ENCODE measurements at places on chromosomes 4 and X. TPM values are rescaled to one million over a fixed set of nuclear protein-coding genes. Genes with fewer than 3 reads are reported as not detected.

The ARHGAP4 gene
- 7.4 TPM for total RNA-seq

DNA sequence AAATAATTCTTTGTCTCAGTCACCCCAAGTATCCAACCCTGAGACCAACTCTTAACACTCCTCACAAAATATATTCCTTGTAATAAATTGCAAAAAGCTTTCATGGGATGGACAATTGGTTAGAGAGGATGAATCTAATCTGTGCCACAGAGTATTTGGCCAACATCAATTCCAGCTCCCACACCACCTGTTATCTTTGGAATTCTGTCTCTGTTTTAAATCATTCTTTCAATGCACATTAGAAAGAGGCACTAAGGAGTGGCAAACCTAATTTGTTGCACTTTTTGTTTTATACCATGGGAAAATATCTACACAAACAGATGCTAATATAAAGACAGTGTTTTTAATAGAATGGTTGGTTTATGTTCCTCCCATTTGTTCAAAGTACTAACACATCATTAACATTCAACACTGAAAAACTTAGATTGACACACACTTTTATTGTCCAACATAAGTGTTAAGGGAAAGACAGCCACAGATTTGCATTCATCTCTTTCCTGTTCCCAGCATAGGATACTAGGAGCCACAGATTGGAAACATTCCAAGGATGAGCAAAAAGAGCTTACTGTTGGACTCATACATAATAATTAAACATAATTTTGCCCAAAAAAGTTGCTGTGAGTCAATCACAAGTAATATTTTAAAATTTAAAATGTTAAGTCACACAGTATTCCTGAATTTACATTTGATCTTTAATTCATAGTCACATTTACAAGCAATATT, 116.4 kb downstream of the PPA2 start:
- DNase-seq = no peak
- no peak overlapping the region for H3K27ac ChIP-seq
- H3K36me3 ChIP-seq = no peaks in the 10 kb centered on the region
- no peak overlapping the region for H3K4me3 ChIP-seq
- peaks cover 4% of the 10 kb centered on the region for H3K4me1 ChIP-seq

GRCh38 chr4:89586864-89587263, 250.1 kb downstream of the SNCA start:
- no peak overlapping the region for H3K27ac ChIP-seq
- DNase-seq = no peak

GRCh38 chr4:146165840-146166239, 9.7 kb upstream of the LSM6 start:
- no peak overlapping the region for H3K4me3 ChIP-seq
- no peaks in the 10 kb centered on the region for H3K27me3 ChIP-seq
- H3K36me3 ChIP-seq = no peaks in the 10 kb centered on the region
- H3K27ac ChIP-seq = no peak overlapping the region
- H3K4me1 ChIP-seq = no peaks in the 10 kb centered on the region

DNA sequence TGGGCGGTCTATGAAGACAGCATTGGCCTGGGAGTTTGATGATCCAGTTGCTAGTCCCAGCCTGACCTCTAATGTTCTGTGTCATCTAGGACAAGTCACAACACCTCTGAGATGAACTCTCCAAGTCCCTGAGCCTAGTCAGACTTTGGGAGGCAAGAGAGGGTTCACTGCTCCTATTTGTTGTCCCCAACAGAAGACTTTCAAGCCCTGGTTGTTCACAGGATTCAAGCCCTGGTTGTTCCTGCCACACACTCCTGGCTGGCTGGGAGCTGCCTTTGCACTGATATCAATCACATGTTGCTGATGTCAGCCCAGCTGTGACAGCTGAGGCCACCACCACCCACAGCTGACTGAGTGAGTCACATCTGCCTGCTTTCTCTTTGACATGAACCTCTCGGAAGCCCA, 253.2 kb upstream of the RASGEF1B start:
- H3K27ac ChIP-seq = no peak overlapping the region
- peaks cover 17% of the 10 kb centered on the region for H3K4me1 ChIP-seq
- DNase-seq = peak; percentile 69
- H3K36me3 ChIP-seq = no peaks in the 10 kb centered on the region

DNA sequence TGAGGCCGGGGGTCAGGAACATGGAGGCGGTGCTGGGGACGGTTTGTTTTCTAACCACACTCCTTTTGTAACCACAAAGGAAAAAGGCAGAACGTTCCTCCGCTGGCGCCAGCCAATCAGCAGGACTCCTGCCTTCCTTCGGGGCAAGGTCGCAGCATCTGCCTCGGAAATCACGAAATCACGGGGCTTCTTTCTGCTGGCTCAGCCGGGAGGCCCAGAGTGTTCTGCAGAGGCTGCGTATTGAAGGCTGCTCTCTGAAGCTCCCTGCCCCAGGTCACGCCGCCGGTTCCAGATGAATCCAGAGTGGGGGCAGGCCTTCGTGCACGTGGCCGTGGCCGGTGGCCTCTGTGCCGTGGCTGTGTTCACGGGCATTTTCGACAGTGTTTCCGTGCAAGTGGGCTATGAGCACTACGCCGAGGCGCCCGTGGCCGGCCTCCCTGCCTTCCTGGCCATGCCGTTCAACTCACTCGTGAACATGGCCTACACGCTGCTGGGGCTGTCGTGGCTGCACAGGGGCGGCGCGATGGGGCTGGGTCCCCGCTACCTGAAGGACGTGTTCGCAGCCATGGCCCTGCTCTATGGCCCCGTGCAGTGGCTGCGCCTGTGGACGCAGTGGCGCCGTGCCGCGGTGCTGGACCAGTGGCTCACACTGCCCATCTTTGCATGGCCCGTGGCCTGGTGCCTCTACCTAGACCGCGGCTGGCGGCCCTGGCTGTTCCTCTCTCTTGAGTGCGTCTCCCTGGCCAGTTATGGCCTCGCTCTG, 9.4 kb downstream of the TMEM187 start:
- no peak overlapping the region for H3K4me3 ChIP-seq
- H3K4me1 ChIP-seq = no peaks in the 10 kb centered on the region
- H3K36me3 ChIP-seq = peaks cover 9% of the 10 kb centered on the region
- no peaks in the 10 kb centered on the region for H3K27me3 ChIP-seq

GRCh38 chr4:52107336-52107735, 56.2 kb downstream of the SPATA18 start:
- DNase-seq = no peak
- no peaks in the 10 kb centered on the region for H3K27me3 ChIP-seq

The ASB5 gene
- total RNA-seq = 570 TPM

DNA sequence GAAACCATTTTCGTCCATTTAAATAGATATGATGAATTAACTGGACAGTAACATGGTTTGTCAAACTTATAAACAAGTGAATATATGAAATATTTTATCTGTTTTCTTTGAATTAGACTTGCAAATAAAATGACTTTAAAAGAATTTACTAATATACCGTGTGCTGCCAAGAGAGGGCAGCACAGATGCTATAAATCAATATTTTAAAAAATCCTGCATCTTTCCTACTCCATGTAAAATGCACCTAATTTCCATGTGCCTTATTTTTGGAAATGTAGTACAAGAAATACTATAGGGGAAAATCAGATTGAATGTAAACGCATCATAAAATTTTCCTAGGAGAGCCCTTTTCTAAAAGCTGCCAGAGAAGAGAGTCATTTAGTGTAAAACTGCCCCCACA, 62.2 kb downstream of the PRKX start:
- DNase-seq = no peak
- no peak overlapping the region for H3K27ac ChIP-seq
- H3K27me3 ChIP-seq = no peaks in the 10 kb centered on the region
- H3K4me1 ChIP-seq = no peaks in the 10 kb centered on the region

DNA sequence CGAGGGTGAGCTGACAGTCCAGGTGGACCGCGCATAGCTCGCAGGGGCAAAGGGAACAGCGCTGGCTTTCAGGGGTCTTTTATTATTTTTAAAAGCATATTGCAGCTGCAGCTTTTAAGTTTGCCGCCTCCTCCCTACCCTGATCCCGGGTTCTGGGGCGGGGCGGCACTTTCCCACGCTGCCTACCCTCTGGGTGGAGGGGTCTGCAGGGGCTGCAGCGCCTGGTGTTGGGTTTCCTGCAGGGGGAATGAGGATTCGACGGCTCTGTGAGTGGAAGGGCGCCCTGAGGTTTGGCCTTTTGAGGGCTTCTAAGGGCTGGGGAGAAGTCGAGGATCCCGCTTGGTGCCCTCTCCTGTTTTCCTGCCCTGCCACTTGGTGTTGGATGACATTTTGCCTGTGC, 80.7 kb upstream of the SCML1 start:
- H3K36me3 ChIP-seq = no peaks in the 10 kb centered on the region
- H3K4me3 ChIP-seq = no peak overlapping the region
- H3K27ac ChIP-seq = no peak overlapping the region
- peaks cover 20% of the 10 kb centered on the region for H3K27me3 ChIP-seq
- no peaks in the 10 kb centered on the region for H3K4me1 ChIP-seq
- DNase-seq = no peak

The POF1B gene
- not detected for total RNA-seq

The CTSO gene
- 4.0 TPM for total RNA-seq

DNA sequence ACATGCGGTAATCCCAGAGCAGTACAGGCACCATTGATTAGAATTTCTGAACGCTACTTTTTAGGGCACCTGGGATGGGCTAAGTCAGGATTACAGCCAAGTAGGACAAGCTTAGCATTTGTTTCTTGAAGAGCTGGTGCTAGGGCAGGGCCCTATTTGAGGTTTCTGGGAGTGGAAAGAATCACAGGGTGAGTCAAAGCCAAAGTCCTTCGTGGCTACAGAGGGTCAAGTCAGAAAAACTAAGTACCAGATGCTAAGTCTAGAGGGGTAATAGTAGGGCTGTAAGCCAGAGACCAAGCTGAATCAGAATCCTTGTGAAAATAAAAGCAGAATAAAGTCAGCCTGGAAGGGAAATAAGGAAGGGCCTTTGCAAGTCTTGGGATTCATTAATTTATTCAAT, 448.6 kb downstream of the ZIC3 start:
- no peaks in the 10 kb centered on the region for H3K4me1 ChIP-seq
- no peak overlapping the region for H3K4me3 ChIP-seq
- no peaks in the 10 kb centered on the region for H3K27me3 ChIP-seq
- DNase-seq = no peak
- H3K27ac ChIP-seq = no peak overlapping the region

The BTC gene
- not detected for total RNA-seq

DNA sequence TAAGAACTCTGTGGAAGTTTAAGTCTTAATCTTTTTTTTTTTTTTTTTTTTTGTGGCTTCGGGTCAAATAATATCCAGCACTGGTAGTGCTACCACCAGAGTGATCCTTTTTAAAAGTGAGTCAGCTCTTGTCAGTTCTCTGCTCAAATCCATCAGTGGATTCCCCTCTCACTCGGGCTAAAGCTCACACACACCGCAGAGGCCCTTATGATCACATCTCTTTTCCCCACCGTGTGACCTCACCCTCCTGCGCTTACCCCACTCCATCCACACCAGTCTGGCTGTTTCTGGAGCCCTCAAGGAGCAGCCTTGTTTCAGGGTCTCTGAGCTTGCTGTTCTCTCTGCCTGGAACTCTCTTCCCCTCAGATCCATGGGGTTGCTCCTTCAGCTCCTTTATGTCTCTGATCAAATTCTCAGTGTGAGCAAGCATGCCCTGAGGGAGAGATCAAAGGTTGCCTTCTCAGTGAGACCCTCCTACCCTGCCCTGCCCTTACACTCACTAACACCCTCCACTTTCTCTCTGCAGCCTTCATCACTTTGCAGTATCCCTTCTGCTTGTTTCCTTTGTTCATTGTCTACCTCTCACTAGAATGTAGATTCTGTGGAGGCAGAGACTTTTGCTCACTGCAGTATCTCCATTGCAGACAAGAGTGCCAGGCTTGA, 19.8 kb upstream of the BEND4 start:
- no peak for DNase-seq
- no peaks in the 10 kb centered on the region for H3K36me3 ChIP-seq
- no peaks in the 10 kb centered on the region for H3K27me3 ChIP-seq
- no peak overlapping the region for H3K27ac ChIP-seq

DNA sequence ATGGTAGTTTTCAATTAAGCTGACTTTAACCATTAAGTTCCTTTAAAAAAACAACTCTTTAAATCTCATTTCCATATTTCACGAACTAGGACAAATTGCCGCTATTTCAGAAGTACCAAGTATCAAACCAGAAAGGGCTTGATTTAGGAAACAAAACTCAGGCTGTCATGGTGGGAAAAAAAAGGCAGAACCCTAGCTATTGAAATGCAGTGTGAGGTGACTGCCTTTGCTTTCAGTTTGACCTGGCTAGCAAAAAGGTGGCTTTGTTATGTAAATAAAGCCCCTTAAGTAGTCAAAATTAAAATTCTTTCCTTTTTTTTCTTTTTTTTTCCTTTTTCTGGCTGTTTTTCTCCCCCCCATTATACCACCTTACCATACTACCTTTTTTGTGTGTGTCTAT, 40.6 kb upstream of the CYP2U1 start:
- no peaks in the 10 kb centered on the region for H3K36me3 ChIP-seq
- H3K4me3 ChIP-seq = no peak overlapping the region
- DNase-seq = no peak
- no peaks in the 10 kb centered on the region for H3K27me3 ChIP-seq

The FAM184B gene
- total RNA-seq = 2.6 TPM

- H3K36me3 ChIP-seq = no peaks in the 10 kb centered on the region
- DNase-seq = no peak
- H3K4me1 ChIP-seq = no peaks in the 10 kb centered on the region
- H3K4me3 ChIP-seq = no peak overlapping the region
- no peaks in the 10 kb centered on the region for H3K27me3 ChIP-seq
Measured at GRCh38 chr4:89438102-89438831, 130.7 kb upstream of the GPRIN3 start.

The GABRB1 gene
- not detected for total RNA-seq

GRCh38 chr4:18798123-18798522, 776.6 kb upstream of the LCORL start:
- no peak overlapping the region for H3K4me3 ChIP-seq
- no peak for DNase-seq
- no peaks in the 10 kb centered on the region for H3K4me1 ChIP-seq
- no peak overlapping the region for H3K27ac ChIP-seq

- no peaks in the 10 kb centered on the region for H3K36me3 ChIP-seq
- H3K27me3 ChIP-seq = no peaks in the 10 kb centered on the region
- no peaks in the 10 kb centered on the region for H3K4me1 ChIP-seq
- no peak overlapping the region for H3K4me3 ChIP-seq
Measured at GRCh38 chr4:18292411-18292810, 270.9 kb upstream of the LCORL start.

The SPANXA1 gene
- not detected for total RNA-seq

DNA sequence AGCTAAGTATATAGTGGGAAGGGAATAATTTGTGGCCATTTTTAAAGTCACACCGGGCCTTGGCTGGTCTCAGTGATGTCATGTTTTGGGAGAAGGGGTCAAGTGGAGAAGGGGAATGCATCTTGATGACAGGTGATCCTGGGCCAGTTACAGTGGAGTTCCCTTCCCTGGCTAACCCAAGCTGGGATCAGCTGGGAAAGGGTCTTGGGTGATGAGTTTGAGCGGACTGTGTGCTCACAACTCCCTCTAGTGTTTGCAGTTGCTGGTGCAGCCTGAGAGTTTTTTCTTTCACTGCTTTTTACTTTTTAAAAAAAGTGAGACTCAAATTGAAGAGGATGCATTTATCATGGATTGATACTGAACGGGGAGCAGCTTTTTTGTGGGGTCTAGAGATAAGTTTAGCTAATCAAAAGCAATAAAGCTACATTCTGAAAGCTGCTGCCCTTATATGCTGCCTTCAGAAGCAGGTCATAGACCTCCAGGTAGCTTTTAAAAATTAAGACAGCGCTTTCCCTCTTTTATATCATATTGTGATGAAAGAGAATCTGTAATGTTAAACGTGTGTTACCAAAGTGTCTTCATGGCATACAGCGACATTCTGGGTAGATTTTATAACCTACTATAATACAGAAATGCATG, 164.7 kb downstream of the DCLK2 start:
- no peak overlapping the region for H3K27ac ChIP-seq
- no peak for DNase-seq
- H3K4me3 ChIP-seq = no peak overlapping the region
- no peaks in the 10 kb centered on the region for H3K4me1 ChIP-seq

All from psoas muscle (tissue), 8 donors.